Ureter (tissue), 1 donor: ENCODE measurements at places on chromosomes 2 and 18. TPM values are rescaled to one million over a fixed set of nuclear protein-coding genes. Genes with fewer than 3 reads are reported as not detected.

MXD1 gene
- total RNA-seq: 11.8 TPM

ZC3H15 gene
- total RNA-seq: 64.6 TPM

RBMS1 gene
- total RNA-seq: 137 TPM

RPRM gene
- 7.7 TPM for total RNA-seq

COLEC12 gene
- total RNA-seq: 10.2 TPM

DNA sequence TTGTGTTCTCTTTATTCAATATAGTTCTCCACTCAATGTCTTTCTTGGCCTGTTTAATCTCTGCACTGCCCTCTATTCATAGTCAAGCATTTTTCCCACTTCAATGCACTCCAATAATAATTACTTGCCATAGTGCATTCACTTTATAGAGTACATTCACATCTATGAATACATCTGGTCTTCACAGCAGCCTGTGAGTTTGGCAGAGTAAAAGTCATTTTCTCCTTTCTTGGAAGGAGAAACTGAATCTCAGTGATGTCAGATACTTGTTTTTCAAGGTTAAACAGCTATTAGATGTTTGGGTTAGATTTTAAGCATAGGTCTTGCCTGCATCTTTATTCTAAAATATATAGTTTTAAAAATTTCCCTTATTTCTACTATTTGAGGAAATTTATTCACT, 373.2 kb downstream of the TRIB2 start:
- DNase-seq: no peak

DNA sequence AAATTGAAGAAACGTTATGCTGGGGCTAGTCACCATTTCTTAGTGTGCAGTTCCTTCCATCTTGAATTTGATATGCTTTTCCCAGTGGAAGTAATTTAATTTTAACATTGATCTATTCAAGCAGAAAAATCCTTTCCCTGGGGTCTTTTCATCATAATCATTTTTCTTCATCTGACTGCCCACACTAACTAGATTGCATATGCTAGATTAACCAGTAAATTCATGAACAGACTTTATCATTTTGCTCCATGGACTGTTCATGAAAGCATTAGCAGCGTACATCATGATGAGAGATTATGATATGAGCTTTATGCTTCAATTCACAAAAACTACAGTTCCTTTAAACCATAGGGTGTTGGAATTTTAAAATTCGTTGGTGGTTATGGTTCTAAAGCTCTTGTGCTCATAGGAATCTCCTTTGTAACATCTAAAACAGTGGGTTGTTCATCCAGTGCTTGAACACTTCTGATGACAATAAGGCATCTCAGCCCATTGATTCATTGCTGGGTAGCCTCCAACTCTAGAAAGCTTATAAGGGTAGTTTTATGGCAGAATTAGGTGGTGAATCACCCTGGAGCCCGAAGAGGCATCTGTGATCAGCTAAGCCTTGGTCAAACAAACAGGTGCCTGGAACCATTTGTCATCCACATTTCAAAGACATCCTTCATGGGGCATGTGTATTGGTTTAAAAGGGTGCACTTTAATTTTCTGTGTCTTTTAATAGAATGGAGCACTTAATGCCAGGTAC, 77.2 kb upstream of the NDUFV2 start:
- DNase-seq: no peak

DNA sequence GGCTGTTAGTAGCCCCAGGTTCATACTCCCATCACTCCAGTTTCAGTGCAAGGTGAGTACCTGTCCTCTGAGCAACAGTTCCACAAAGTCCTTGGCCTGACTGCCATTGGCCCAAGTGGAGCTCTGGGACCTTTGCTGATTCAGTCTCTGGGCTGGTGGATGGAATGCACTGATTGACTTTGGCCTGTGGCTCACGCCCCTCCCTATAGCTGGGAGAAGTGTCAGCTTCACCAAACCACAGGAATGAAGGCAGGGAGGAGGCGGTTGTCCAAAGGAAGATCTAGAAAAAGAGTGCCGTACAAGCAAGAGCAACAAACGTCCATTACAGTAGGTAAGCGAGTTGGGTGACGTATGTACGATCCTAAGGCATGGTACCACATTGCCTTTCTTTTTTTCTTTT, 34.0 kb downstream of the QPCT start:
- DNase-seq: no peak

DNA sequence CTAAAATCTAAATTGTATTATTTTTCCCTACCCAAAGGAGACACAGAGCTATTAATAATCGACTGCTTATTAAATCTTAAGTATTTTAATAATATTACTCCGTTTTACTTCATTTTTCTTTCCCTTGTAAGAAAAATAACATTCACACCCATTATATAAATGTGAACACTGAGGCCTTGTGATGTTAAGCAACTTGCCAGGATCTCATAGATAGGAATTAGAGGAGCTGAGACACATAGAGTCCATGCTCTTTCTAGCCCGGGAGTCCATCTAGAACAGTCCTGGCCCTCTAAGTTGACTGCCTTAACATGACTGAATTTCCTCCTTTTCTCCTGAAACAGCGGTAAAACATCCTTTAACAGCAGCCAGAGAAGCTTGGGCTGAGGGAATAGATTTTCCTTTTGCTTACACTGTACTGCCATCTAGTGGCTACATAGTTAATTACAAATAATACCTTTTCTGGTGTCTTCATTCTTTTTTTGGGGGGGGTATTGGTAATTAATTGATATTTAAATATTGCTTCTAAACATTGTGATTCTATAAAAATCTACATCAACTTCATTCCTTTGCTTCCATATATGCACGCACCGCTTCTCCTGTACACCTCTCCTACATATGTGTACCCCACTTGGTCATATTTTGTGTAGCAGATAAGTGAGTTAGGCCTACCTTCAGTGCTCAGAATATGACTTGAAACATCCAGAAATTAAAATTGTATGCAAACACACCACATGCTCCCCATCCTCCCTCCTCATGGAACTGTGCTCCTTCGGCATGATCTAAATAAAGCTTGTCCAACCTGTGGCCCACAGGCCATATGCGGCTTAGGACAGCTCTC, 125.8 kb upstream of the HNMT start:
- DNase-seq: no peak

DNA sequence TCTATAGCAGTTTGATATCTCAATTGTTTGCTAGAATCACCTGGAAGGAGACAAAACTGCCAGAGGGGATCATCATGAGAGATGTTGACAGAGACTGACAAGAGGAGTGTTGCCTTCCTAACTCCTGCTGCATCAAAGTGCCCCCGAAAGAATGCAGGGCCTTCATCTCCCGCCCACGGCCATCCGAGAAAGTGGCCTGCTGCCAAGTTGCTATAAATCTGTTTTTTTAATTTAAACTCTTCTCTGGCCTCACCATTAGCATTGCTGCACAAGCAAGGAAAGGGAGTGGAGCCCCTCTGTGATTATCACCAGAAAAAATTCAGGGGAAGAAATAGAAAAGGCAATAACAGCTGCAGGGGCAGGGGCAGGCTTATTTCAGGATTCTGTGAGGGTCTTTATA, 238.1 kb upstream of the EPHA4 start:
- no peak for DNase-seq
